SJCRH30 (cell line): ENCODE measurements at places on chromosomes 2 and 18. TPM values are rescaled to one million over a fixed set of nuclear protein-coding genes. Genes with fewer than 3 reads are reported as not detected.
A peak's percentile ranks its signal among the peaks of the same experiment; 100 is the strongest.

The REG3G gene
- total RNA-seq, result not detected in 2 replicates

DNA sequence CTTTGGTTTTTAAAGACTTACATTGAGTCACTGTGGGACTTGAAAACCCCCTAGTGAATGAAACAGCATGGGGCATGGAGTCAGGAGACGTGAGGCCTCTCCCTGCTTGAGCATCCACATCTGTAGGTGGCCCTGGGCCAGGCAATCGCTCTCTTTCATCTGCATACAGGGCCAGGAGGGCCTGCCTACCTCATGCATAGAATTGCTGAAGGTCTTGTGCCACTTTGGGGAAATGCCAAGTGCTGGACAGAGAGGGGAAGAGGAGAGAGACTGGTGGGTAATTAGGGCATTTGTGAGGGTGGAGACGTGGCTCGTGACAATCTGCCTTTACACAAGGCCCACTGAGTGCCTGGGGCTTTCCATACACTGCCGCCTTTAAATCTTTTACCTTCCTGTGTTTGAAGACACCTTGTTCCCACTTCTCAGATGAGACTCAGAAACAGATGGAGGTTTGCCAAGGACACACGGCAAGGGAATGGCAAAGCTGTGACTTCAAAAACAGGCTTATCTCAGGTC lies 322.2 kb upstream of the HS6ST1 start:
- no peak for DNase-seq

The G6PC2 gene
- total RNA-seq, result not detected in 2 replicates

The PCARE gene
- total RNA-seq, result 0.02 TPM in 1 of 2 replicates, not detected in the other

The TXNL4A gene
- total RNA-seq, result 59.4 and 60.7 TPM in 2 replicates

The ELOA2 gene
- total RNA-seq, result 0.06 TPM in 1 of 2 replicates, not detected in the other

The TAF4B gene
- 10.1 and 10.3 TPM in 2 replicates for total RNA-seq

GRCh38 chr2:96920801-96921560 lies 51.1 kb upstream of the SEMA4C start:
- DNase-seq, result no peak

The HYCC2 gene
- 6.6 and 9.3 TPM in 2 replicates for total RNA-seq

DNA sequence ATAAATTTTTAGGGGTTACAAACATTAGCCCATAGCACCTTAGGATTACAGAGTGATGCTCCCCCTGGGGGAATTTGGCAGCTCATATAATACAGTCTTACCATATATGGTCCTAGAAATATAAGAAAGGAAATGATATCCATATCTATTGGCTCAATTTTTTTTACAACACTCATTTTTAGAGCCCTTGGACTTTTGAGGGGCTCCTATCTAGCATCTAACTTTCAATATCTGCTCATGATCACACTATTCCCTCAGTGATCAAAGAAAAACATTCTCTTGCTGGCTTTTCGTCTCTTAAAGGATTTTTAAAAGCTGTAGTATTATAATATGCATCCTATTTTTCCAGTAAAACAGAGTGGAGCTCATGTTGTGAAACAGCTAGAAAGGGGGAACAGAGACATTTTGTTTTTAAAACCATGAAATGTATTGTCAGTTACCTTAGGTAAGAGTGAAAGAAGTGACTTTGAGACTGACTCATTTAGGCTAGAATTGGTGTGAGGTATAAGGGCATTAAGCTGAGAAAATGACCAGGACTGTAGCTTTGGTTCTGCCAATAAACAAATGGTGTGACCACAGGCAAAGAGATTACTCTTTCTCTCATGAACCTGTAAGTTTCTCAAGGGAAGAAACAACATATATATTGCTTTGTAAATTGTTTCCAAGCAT lies 65.8 kb downstream of the ALPK2 start:
- no peak for DNase-seq

The SLC66A3 gene
- 5.0 and 6.1 TPM in 2 replicates for total RNA-seq

DNA sequence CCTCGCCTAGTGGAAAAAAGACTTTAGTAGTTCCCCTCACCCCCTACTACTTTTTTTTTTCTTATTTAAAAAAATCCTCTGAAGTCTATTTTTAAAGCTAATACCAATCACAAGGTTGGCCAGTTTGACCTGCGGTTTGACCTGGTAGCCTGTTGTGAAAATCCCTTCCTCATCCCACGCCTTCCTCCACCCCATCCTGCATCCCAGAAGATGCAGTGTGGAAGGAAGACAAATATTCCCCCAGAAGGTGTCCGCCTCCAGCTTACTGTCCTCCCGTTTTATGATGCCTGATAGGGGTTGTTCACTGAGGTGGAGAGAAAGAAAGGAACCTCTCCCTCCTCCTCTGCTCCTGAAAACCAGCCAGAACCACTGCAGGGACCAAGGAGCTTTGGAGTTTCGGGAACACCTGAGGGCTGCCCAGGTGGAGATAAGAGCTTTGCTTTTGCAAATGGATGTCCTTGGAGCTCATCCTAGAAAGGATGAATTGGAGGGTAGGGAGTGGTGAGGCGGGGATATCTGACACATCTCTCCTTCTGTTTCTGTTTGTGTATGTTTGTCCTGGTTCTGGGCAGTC lies 909 bp downstream of the ATP6V1C2 start:
- no peak for DNase-seq

DNA sequence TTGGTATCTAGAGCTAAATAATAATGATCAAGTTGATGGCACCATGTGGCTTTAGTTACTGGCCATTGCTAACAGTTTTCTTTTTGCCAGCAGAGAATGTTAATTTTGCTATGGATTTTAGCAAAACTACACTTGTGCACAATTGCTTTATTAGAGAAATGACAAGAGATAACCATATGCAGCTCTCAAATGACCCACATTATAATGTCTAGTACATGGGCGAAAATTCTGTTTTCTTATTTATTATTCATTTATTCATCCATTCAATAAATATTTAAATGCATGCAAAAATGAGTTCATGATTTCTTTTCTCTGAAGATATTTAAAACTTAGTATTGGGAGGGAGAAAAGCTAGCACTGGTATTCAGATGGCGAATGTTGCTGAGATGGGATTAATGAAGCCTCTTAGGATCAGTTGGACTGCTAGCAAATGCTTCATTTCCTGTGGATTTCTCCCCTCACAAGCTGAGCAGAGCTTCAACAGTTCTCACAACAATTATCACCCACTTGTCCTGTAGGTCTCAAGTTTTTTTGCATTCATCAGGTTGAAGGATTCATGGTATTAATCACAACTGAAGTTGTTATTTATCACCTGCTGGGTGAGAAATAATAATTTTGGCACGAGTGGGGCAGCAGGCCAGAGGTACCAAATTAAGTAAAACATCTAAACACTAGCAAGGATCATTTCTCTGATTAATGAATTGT lies 95.2 kb downstream of the MTX2 start:
- no peak for DNase-seq

DNA sequence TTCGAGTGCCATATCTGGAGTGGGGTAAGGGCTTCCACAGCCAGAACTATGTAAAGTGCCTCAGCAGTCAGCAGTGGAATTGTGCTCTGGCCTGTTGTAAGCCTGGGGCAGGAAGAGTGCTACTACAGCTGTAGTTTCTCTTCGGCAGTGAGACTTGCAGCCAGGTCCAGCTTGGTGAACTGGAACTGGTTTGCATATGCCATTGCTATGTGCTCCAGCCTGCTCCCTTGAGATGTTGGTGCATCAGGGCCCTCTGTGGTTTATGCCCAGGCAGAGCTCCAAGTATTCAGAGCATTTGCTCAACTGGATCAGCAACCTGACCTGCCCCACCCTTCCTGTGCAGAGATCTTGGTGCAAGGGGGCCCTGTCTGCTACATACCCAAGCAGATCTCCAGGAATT lies 47.8 kb downstream of the ZNF804A start:
- peak; percentile 87 for DNase-seq

- DNase-seq, result no peak
These were observed 42.3 kb upstream of the FAM136A start for GRCh38 chr2:70344195-70344594.

The TPO gene
- total RNA-seq, result not detected in 2 replicates

- peak; percentile 2 for DNase-seq
These were observed 324.0 kb downstream of the TXNL1 start for GRCh38 chr18:56314396-56314795.

DNA sequence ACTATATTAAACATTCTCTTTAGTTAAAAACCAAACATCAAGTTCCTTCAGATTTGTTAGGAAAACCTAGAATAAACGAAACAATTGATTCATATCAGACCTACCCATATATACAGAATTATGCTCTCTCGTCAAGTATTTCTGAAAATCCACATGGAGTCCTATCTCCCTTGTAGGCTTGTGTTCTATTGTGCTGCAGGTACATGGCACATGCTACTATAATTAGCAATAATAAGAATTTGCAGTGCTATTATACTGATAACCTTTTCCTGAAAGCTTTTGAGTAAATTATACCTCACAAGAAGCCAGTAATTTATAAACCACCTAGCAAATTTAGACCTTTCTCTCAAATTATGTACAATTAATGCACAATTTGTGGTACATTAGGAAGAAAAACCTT lies 158.6 kb upstream of the STK17B start:
- no peak for DNase-seq

- no peak for DNase-seq
These were observed 38.3 kb downstream of the LRRFIP1 start for GRCh38 chr2:237665713-237666143.

GRCh38 chr2:122873951-122874350 lies 1118.5 kb downstream of the TSN start:
- DNase-seq, result no peak

GRCh38 chr2:7694076-7694985 lies 777.1 kb downstream of the RNF144A start:
- no peak for DNase-seq

The GALNT3 gene
- total RNA-seq, result not detected in 2 replicates

GRCh38 chr18:74529378-74529777 lies 4.9 kb upstream of the CNDP1 start:
- no peak for DNase-seq

GRCh38 chr18:41343808-41344207 lies 611.2 kb upstream of the PIK3C3 start:
- no peak for DNase-seq

The ABCG8 gene
- total RNA-seq, result 0.04 TPM in 1 of 2 replicates, not detected in the other

The ATG9A gene
- total RNA-seq, result 35.3 and 37.8 TPM in 2 replicates

DNA sequence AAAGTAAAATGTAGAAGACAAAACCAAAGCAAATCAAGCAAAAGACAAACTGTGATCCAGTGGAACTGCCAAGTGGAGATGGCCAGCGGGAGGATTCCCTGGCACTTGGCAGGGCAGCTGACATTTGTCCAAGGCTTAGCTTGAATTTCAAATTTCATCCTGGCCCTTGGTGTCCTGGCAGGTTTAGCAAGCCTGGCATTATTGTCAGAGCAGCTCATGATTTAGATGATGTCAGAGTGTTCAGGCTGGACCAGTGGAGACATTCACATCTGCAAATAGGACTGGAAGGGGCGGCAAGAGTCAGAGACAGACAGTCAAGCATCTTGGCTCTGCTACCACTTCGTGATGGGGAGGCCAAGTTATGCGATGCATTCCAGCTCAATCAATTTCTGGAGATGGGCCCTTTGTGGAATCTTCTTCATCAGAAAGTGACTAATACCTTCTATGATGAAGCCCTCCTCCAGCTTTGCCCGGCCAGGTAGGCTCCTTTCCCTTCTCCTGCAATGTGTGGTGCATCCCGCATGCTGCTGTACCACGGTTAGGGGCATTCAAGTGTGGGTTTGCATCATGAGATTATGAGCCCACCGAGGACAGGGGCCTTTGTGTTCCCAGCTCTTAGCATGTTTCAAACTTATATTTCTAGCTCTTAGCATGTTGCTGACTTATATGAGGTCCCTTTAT lies 199.7 kb downstream of the ANKRD30B start:
- DNase-seq, result no peak

The WIPF1 gene
- total RNA-seq, result 14.8 and 18.8 TPM in 2 replicates
